NCI-H226 (cell line): ENCODE measurements at places on chromosomes 6 and 20.

- DNase-seq: no peak
Measured at GRCh38 chr20:61932199-61932592, 133.5 kb downstream of the TAF4 start.

DNA sequence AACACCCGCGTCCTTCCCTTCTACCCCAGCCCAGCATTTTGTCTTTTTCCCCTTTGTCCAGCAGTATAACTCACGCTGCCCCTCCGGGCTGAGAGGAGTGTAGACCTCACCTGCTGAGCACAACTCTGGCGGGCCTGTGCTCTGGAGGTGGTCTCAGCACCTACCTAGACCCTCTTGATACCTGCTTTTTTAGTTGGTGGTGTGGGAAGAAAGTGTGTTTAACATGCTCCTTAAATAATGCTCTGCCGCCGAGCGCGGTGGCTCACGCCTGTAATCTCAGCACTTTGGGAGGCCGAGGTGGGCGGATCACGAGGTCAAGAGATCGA, 1.4 kb upstream of the TRIM26 start:
- DNase-seq: no peak

DNA sequence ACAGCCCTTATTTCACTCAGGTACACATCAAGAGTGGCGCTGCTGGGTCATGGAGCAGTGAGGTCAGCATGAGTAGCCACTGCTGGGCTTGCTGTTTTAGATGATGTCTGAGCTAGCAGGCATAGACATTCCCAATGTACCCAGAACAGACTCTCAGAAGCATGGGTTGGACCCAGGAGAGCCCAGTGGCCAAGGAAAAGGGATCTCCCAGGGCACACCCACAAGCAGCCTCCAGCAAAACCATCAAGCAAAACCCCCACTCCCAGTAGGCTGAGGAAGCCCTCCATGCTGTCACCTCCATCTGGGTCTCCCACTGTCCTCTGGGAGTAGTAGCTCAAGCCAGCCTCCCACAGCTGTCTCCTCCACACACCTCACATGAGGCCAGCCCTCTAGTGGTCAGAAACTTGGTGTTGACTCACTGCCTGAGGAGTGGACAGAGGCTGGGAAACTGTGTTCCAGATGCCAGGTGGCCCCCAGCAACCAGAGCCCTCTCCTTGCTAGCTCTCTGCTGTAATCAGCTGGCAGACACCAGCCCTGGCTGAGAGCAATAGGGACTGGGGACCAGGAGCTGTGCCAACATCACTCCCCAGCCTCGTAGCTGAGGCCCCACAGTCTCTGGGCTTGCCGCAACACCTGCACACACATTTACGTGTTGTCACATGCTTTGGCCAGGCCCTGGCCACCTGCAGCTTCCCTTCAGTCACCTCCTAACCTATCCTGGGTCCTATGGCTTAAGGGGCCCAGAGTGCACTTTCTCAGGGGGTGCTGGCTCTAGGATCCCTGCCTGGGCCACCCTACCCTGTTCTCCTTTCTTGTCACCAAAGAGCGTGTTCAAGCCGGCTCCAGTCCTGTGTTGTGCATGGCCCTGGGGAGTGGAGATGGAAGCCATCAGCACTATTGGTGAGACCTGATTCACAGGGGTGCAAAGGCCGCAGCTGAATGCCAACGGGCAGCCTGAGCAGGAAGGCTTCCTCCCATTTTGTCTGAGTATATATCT, 1.9 kb upstream of the AP5S1 start:
- peak; percentile 67 for DNase-seq

DNA sequence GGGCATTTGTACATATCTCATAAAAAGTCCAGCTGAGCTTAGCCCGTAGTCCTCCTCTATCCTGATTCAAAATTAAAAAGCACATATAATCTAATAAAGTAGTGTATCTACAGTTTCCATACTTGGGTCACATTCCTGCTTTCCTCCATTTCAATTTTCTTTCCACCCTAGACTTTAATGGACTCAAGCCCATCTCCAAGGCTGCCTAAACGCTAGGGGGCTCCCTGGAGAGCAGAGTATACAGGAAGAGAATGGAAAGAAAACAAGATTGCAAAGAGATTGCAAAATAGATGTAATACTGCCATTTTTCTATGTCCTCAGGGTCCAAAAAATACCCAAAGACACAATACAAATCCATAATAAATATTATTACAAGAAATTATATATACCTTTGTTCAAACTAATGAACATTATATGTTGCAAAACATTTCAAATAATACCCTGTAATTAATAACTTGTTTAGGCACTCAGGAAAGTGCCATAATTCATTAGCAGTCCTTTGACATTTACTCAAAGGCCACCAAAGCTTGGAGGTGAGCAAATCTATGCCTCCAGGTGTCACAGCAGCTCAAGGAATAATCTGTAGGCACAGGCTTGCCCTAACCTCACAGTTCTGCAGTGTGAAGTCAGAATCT, 2.4 kb upstream of the MCM3 start:
- peak; percentile 65 for DNase-seq

DNA sequence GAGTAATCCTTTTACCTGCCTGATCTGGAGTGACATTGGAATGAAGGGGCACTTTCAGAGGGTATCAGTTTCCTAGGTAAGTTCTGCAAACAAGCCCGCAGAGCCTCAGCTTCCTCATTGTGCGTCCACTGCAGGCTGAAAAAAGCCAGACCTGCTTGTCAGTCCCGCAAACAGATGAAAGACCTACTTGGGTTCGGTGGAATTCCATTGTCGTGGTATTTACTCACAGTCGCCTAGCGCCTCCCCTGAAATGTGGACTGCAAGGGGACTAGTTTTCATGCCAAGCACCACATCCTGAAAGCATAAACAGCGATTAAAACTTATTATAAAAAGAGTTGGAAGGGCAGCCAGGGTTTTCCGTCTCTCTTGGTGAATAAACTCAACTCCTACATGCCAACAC, 121.5 kb downstream of the PAX1 start:
- DNase-seq: no peak

GRCh38 chr20:12113468-12114371, 196.0 kb downstream of the BTBD3 start:
- DNase-seq: no peak

DNA sequence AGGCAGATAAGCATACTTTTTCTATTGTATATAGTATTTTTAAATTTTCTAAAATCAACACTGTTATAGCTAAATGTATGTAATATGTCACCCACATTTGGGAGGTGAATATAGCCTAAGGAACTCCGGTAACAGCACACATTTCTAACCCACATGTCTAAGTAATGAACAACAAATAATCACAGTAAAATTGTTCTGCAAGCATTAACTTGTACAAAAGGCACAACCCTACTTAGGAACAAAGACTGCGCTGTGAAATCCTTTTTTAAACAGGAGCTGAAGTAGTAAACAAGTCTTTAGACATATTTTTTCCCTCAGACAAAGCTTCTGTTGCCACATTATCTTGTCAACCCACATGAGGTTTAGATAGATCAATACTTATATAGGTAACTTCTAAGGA, 872.4 kb upstream of the SLC35B3 start:
- no peak for DNase-seq

DNA sequence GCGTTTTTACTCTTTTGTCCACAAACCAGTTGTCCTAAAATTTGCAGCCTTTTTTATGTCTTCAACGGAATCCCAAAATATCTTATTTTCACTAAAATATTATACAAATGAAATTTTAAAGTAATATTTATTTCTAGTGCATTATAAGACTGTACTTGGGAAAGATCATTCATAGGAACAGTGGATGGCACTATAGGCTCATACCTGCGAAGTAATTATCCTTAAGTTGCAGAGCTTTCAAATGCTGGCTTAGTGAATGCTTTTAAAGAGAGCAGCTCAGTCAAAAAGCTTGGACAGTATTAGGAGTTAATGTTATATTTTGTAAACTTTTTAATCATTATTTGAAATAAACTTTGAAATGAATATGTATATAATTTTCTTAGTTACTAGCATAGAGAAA, 254.9 kb downstream of the CDKAL1 start:
- DNase-seq: no peak

DNA sequence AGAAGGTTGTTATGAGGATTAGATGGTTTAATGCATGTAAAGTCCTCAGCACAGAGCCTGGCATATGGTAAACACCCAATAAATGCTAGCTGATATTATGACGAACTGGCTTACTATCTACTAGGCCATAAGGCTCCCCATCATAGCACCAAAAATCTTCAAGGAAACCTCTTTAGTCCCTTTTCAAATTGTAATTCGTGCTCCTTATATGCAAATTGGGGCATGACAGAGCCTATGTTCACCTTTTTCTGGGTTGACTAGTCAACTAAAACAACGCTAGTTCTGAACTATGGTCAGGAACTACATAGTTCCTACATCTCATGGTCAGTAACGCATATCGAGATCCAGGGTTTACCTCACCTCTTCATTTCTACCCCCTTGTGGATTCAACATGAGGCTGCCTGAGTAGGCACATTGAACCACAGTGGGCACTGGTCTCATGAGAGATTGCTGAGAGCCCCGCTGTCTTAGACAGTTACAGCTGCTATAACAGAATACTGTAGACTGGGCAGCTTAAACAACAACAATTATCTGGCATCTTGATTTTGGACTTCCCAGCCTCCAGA, 97.2 kb upstream of the TNFAIP3 start:
- no peak for DNase-seq

DNA sequence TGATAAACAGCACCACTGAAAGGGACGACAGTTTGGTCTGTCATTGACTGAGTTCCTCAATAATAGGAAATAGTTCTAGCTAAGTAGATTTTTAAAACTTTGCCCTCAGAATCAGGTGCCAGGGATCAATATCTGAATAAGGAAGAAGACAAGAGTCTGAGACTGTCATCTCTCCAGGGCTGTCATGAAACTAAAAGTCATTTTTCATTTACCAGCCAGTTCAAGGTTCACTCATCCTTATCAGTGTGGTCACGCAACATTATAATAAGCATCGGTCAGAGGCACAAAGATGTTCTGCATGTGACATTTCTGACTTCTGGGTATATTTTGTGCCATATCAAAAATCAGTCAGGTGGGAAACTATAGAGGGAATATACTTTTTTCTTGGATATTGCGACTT, 52.5 kb upstream of the E2F3 start:
- no peak for DNase-seq

- DNase-seq: no peak
Measured at GRCh38 chr6:153489479-153489878, 358.4 kb upstream of the RGS17 start.

- no peak for DNase-seq
Measured at GRCh38 chr6:69980624-69981023, 114.3 kb downstream of the COL19A1 start.

GRCh38 chr6:134447883-134448387, 130.0 kb upstream of the SGK1 start:
- no peak for DNase-seq

DNA sequence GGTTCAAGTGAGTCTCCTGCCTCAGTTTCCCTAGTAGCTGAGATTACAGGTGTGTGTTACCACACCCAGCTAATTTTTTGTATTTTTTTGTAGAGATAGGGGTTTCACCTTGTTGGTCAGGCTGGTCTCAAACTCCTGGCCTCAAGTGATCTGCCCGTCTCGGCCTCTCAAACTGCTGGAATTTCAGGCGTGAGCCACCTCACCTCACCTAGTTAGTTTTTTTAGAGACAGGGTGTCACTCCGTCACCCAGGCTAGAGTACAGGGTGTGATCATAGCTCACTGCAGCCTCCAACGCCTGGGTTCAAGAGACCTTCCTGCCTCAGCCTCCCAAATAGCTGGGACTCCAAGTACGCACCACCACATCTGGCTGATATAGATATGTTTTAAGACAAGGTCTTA, 22.9 kb downstream of the SYTL3 start:
- no peak for DNase-seq

DNA sequence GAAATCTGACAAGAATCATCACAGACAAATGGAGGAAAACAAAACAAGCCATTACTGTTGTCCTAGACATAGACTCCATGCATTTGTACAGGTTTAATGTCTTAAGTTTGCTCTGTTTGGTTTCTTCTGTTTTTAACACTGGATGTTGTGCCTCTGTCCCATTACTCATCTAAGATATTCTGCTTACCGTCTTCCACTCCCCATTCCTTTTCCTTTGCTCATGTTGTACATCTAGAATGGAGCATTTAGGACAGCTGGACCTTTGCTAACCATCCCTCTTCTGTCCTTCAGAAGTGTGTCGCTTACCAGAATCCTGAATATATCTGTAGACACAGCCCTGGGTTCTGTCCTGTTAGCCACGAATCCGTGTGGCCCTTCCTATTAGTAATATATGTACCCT, 35.2 kb downstream of the RAB22A start:
- DNase-seq: peak; percentile 9

DNA sequence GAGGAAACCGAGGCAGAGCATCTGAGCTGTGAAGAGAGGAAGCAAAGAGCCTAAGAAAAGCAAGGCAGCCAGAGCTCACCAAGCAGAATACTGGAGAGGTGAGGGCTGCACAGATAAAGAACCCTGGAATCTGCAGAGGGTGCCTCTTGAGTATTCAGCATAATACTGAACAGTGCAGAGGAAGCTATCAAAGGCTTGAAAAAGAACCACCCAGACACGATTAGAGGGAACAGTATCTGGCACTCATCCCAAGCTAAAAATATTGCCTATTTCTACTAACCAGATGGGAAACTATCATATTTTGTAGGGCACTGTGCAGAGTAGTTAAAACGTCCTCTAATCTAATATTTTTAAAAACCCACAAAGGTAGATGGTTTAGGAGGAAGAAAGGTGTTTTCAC, 41.8 kb upstream of the OPRM1 start:
- no peak for DNase-seq

DNA sequence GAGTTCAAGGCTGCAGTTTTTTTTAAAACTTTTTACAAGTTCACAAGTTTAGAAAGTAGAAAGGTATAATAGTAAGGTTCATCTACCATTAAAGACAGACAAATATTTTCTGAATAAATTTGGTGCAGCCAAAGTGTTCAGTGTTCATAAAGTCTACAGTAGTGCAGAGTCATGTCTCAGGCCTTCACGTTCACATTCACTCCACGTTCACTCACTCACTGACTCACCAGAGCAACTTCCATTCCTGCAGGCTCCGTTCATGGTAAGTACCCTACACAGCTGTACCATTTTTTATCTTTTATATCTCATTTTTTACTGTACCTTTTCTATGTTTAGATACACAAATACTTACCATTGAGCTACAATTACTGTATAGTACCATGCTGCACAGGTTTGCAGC, 67.6 kb downstream of the B4GALT5 start:
- peak; percentile 29 for DNase-seq

GRCh38 chr6:116267836-116268588, 11.7 kb downstream of the TSPYL1 start:
- DNase-seq: no peak

- no peak for DNase-seq
Measured at GRCh38 chr6:159919011-159919511, 28.3 kb downstream of the MAS1 start.

DNA sequence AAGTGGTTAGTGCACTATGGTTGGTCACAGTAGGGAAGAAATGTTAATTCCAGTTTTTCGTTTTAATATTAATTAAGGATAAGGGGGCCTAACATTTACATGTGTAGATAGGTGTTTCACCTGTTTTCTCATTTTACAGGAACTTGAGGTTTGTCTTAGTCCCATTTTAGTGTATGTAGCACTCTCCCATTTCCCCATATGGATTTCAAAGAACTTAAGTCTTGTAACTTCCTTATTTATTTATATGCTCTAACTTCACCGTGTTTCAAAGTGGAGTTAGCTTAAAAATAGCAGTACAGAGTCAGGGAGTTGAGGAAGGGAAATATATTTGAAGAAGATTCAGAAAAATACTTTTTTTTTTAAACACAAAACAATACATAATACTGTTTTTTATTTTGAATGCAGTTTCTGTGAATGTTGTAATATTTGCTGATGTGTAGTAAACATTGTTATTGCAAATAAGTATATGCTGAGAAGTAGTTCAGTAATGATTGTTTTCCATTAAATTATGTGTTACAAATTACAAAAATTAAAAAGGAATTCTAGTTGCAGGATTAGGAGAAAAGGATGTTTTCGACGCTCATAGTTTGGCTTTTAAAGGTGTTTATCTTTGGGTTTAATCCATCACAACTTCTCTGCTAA, 3.5 kb downstream of the SCAF8 start:
- DNase-seq: no peak
